A549 treated with Hydrocortisone at 1 μM for 4 hours (cell line): ENCODE measurements at places on chromosomes 5 and 9. TPM values are rescaled to one million over a fixed set of nuclear protein-coding genes. Genes with fewer than 3 reads are reported as not detected.

Gene NTNG2
- 0.83 to 2.2 TPM (median 1.4 TPM) in 5 replicates for total RNA-seq

Gene TAF11L5
- total RNA-seq = not detected in 5 replicates

Gene C6
- not detected in 5 replicates for total RNA-seq

Gene AHRR
- 3.9 to 5.5 TPM (median 5.2 TPM) in 5 replicates for total RNA-seq

Gene GPRIN1
- 7.3 to 9.6 TPM (median 9.1 TPM) in 5 replicates for total RNA-seq

Gene ECSCR
- total RNA-seq = not detected in 5 replicates

Gene CAMK4
- total RNA-seq = 0.01 to 0.25 TPM (median 0.15 TPM) in 4 of 5 replicates, not detected in the other

Gene BTNL8
- not detected in 5 replicates for total RNA-seq

Gene IL9
- total RNA-seq = not detected in 5 replicates

Gene ZFP37
- total RNA-seq = 1.3 to 2.5 TPM (median 1.9 TPM) in 5 replicates
